ENCODE measurements at places on chromosomes 1 and 21. TPM values are rescaled to one million over a fixed set of nuclear protein-coding genes. Genes with fewer than 3 reads are reported as not detected.

The CFAP141 gene
- total RNA-seq = not detected

The LORICRIN gene
- not detected for total RNA-seq

The LENEP gene
- total RNA-seq = 0.56 TPM

The MROH7 gene
- total RNA-seq = not detected

The LCE1C gene
- total RNA-seq = not detected

The HPCA gene
- not detected for total RNA-seq

The CDC14A gene
- 13.3 TPM for total RNA-seq

The SPATC1L gene
- total RNA-seq = 6.9 TPM

The MAST2 gene
- 18.7 TPM for total RNA-seq

The AVPR1B gene
- total RNA-seq = not detected

The NPPA gene
- total RNA-seq = not detected

The TLCD4 gene
- total RNA-seq = 0.04 TPM
